ENCODE measurements at places on chromosomes 4 and X. TPM values are rescaled to one million over a fixed set of nuclear protein-coding genes. Genes with fewer than 3 reads are reported as not detected.

DNA sequence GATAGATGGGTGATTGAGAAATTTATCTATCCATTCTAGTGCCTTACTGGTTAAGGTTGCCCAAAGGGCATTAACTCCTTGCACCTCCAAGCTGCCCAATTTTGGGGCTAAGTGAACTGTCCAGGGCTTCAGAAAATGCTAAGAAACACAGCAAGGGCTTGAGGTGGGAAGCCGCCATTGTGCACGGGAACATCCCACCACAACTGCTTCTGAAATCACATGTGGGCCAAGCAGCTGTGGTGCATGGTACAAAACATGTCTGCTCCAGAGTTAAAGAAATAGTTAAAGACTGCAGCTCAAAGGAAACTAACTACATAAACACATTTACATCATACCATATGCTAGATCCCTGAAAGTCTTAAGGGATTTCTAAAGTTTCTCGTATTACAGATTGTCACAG, 144.3 kb upstream of the NDST3 start:
- DNase-seq = no peak

Gene MAGEA9
- not detected for polyA plus RNA-seq

Gene KLHL13
- 115 TPM for polyA plus RNA-seq

DNA sequence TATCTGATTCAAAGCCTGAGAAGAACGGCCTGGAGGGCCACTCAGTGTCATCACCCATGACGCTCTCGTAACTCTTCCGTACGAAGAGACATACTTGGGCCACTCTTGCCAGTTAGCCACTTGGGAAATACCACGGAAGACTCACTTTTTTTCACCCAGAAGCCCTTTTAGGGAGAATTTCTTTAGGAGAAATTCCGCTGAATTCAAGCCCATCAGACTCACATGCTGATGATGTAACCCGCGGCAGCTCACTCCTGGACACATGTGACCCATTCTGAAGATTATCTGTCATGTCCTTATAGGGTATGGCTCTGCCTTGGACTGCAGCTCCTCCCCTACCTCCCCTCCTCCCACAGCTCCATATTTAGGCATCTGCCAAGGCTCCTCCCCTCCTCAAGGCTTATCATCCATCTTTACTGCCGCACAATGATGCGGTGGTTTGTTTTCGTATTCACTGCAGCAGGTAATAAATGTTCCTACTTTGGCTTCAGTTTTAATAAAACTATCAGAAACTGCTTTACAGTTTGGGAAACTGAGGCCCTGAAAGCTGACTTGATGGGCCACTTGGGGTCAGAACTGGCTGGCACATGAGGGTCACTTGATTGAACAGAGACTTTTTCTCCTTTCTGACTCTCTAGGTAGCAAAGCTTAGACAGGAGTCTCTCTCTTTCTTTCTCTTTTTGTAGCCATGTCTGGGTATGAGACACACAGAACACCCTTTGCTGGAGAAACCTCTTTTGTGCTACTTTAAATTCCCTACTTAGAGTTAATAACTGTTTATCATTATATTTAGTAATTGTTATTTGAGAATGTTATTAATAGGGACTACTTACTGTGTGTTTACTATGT, 42.1 kb downstream of the RHOH start:
- DNase-seq = no peak

Gene ART3
- polyA plus RNA-seq = 0.32 TPM

- no peak for DNase-seq
Measured at GRCh38 chr4:48681856-48682255, 98.2 kb downstream of the FRYL start.

Data from right renal pelvis (tissue), 4 donors.